ENCODE measurements at places on chromosomes 13 and 19.

- peak; percentile 19 for DNase-seq
Observed at GRCh38 chr19:1057176-1057855, 9.7 kb upstream of the ARHGAP45 start.

DNA sequence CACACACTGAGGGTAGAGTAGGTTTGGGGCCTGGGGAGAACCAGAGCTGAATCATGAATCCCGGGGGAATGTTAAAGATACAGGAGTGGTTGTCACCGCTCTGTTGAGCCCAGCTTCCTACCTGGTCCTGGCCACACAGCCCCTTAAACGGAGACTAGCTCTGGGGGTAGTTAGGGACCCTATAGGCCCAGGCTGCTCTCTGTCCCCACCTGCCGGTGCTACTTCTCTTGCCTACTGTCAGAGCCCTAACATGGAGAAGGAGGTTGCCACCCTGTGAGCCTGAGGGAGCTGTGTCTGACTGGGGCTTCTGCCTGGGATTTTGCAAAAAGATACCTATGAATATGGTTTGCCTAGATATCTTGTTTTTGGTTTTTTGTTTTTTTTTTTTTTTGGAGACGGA lies 36.6 kb upstream of the ZNF429 start:
- no peak for DNase-seq

- no peak for DNase-seq
Observed at GRCh38 chr13:74674720-74675119, 540.5 kb upstream of the KLF12 start.

DNA sequence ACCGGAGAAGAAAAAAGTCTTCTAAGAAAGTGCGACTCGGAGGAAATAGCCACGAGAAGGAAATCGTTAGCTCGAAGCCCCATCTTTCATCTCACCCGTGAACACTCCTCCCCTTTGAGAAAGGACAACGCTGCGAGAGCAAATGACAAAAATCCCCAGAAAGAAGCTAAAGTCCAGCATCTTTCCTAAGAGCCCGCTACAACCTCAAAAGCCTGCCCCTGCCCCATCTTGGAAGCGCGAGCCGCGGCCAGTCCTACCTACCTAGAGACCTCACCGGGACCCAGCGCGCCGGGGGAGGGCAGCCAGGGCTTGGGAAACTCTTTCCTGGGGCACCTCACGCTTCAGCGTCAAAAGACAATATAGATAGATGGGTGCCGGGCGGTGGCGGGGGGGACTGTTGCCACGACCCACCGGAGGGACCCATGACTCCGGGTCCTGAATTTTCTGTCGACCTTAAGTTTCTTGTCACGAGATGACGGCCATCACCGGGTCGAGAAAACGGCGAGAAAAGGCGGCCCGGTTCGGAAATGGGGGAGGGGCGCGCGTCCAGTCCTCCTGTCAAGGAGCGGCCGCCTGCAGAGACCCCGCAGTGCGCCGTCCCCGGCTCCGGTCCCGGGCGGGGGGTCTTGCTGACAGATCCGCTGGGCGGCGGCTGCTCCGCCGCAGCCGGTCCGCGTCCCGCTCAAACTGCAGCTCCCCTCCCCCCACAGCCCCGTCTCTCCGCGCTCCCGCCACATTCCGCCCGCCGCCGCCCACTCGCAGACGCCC lies 65.9 kb downstream of the KCNRG start:
- DNase-seq: peak; percentile 37

DNA sequence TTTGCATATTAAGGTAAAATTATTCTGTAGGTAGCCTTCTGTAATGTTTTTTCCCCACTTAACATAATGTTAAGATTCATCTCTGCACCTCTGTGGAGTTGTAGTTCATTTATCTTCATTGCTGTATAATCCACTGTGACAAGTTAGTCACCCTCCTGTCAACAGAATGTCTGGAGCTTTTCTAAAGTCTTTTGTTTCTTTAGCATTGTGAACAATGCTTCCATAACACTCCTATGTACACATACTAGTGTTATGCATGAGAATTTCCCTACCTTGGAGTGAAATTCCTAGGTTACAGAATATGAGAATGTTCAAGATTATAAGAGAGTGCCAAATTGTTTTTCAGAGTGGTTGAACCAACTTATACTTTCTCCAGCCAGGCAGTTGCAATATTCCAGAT lies 113.5 kb downstream of the COG6 start:
- no peak for DNase-seq

- DNase-seq: no peak
Observed at GRCh38 chr13:53020764-53021335, 7.8 kb upstream of the OLFM4 start.

- no peak for DNase-seq
Observed at GRCh38 chr13:100131863-100132574, 43.1 kb downstream of the PCCA start.

- no peak for DNase-seq
Observed at GRCh38 chr13:86282442-86282841, 483.2 kb upstream of the SLITRK6 start.

DNA sequence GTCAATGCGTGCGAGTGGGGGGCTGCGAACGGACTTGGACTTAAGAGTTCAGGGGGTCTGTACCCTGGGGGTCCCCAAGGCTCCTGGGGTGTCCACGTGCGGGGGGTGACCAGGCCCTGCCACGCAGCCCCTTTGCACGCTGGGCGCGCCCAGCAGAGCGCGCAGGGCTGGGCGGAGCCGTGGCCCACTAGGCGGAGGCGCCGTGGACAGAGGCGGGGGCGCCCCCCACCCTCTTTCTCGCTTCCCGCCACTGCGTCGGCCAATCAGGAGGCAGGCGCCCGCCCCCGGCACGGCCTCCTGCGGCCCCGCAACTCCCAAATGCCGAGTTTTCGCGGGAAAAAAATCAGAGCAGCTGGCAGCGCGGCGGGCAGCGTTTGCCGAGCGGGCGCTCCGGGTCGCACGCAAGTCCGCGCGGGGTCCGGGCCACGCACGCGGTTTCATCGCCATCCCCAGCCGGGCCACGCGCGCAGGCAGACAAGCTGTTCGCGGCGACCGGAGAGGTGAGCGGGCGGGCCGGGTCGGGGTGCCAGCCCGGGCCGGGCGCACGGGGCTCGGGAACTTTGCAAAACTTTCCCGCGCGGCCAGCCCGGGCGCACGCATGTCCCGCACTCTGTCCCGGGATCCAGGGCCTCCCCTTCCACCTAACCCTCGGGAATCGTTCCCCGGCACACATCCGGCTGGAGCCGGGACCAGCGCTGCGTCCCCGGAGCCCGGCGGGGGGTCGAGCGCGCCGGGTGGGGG lies at the start of gene UHRF1:
TSS of gene UHRF1 (plus strand) at position 346 of the 741 bp plus-strand sequence. CDS start 1,385 bp downstream, outside the sequence.
- DNase-seq: peak; percentile 64

- no peak for DNase-seq
Observed at GRCh38 chr13:34308725-34309124, 490.8 kb downstream of the RFC3 start.

DNA sequence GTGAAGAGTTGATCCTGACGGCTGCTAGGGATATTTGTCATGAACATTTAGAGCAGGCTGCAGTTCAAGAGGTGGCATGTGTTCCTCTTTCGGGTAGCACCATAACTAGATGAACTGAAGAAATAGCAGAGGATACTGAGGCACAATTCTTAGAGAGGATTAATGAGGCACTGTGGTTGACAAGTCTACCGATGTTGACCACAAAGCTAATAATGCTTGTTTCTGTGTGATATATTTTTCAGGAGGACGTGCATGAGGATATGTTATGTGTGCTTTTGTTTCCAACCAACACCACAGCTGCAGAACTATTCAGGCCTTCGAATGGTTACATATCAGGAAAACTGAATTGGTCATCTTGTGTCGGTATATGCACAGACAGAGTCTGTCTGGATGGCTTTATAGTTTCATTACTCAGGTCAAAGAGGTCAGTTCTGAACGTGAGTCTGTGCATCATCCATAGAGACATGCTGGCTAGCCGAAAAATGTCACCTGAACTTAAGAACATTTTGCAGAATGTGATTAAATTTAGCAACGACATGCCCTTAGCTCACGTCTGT lies 210.1 kb upstream of the IRS2 start:
- DNase-seq: no peak

DNA sequence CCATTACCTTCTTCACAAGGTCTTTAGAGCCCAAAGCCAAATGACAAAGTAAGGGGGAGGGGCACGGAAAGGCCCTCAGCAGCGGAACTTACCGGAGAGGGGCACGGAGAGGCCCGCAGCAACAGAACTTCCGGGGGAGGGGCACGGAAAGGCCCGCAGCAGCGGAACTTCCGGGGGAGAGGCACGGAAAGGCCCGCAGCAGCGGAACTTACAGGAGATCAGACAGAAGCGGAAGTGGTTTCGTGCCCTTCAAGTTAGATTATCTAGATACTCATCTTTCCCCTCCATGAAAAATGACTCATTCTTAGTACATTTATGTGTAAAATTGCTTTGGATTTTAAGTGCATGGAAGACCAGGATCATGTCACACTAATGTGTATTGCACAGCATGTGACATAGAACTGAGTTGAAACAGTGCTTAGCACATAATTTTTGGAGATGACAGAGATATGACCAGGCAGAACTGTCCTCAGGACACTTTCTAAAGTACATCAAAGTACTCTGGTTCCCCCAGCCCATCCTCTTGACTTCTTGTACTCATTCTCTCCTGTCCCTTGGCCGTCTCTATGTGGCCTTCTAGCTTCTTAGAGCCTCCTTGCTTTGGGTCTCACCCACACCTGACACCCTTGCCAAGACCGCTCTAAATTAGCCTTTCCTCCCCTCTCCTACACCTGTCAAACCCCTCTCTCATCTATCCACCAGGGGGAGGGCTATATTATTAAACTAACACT lies 25.7 kb upstream of the TPTE2 start:
- no peak for DNase-seq

DNA sequence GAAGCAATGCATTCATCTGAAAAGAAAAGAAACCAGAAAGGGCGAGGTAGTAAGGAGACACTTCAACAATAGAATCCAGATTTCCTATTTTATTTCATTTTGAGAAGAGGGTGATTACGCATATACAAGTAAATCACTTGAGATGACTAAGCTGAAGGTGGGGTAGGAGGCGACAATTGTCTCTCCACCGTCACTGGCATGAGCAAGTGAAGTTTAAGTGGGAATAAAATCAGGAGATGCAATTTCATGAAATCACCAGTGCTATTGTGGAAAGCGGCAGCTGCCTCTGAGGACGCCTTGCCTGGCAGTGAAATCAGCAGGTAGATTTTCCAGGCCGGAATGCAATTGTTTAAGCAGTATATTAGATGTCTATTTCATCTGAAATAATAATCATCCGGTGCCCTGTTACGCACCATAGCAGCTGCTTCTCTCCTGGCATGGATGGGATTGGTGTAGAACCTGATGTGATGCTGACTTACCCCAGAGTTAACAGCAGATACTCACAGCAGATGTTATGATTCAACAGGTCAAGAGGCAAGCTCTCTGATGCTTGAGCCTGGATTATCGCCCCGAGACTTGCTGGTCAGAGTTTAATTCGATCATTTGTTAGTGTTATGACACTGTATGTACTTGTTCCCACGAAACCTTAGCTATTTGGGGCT lies 64.3 kb downstream of the RASL11A start:
- peak; percentile 76 for DNase-seq

GRCh38 chr19:39407660-39408391 lies 1.2 kb downstream of the ZFP36 start:
- DNase-seq: no peak

DNA sequence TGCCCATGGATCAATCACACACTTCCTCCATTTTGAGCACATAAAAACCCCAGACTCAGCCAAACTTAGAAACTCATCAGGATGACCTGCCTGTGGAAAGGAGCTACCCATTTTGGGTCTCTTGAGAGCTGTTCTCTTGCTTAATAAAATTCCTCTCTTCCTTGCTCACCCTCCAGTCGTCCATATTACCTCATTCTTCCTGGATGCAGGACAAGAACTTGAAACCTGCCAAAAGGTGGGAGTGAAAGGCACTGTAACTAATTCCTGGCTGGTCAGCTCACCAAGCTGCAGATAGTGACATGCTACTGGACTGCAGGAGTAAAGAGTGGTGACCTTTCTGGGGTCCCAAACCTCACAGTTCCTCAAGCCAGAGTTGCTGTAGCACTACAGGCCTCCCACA lies 20.2 kb downstream of the LIG4 start:
- no peak for DNase-seq

- DNase-seq: no peak
Observed at GRCh38 chr19:33419788-33420130, 46.2 kb downstream of the CEBPG start.

- DNase-seq: no peak
Observed at GRCh38 chr13:64488731-64489130, 2741.4 kb downstream of the PCDH9 start.

GRCh38 chr19:39557811-39558623 lies 18.1 kb upstream of the EID2 start:
- peak; percentile 49 for DNase-seq

GRCh38 chr13:103757361-103757760 lies 691.1 kb upstream of the SLC10A2 start:
- no peak for DNase-seq

GRCh38 chr19:4015705-4016402 lies 8.3 kb downstream of the PIAS4 start:
- no peak for DNase-seq

GRCh38 chr19:45450012-45450333 lies 17.8 kb upstream of the FOSB start:
- no peak for DNase-seq

GRCh38 chr13:104817271-104817670 lies 1718.2 kb downstream of the EFNB2 start:
- no peak for DNase-seq

DNA sequence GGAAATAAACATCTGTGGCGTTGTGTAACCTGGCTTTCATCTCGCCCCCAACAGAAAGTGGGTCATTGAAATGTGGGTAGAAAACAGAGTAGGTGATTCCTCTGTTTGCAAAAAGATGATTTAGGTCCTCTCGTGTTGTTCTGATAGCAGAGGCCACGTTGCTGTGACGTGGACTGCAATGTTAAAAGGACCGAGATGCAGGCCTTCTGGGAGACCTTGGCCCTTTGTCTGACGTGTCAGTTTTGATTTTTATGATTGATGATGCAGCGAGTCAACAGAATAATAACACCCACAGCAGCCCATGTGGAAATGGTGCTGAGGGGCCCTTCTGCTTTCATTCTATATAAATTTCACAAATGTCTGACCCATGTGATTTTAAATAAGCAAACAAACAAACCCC lies 68.9 kb downstream of the FGF9 start:
- DNase-seq: no peak

GRCh38 chr13:34878329-34878728 lies 63.7 kb upstream of the NBEA start:
- DNase-seq: no peak

GRCh38 chr19:8208922-8209461 lies at the start of gene CERS4:
Gene CERS4 (plus strand): TSS chr19:8209370. CDS start chr19:8251077, 41,707 bp downstream.
- DNase-seq: peak; percentile 47

DNA sequence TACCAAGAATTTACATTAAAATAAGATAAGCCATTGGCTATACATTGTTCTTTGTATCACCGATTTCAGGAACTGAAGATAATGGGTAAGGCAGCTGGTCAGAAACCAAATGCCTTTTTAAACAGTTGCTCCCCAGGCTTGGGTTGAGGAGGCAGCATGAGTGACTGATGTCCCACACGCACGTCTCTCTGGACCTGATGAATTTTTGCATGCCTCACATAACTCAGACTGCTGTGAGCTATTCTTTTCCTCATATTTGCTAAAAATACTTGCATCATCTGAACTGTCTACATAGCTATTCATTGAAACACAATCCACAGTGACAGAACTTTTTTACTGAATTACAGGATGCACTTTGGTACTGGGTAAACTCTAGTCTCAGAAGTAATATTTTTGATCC lies 123.6 kb upstream of the MAB21L1 start:
- no peak for DNase-seq

- no peak for DNase-seq
Observed at GRCh38 chr13:111156421-111156820, 41.3 kb downstream of the ARHGEF7 start.

All from NCI-H1092 treated with DMSO at 0.1 percent for 48 hours (cell line).